ENCODE measurements at places on chromosomes 4 and X.

DNA sequence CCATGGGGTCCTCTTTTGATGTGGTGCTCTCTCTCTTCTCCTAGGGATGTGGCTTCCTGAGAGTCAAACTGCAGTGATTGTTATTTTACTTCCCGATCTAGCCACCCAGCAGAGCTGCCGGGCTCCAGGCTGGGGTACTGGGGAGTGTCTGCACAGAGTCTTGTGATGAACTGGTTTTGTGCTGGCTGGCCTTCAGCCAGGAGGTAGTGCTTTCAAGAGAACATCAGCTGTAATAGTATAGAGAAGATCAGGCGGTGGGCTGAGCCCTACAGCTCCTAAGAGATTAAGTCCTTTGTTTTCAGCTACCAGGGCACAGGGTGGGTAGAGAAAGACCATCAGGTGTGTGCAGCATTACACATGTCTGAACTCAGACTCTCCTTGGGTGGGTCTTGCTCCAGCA lies 59.0 kb upstream of the AGTR2 start:
- no peak for DNase-seq

DNA sequence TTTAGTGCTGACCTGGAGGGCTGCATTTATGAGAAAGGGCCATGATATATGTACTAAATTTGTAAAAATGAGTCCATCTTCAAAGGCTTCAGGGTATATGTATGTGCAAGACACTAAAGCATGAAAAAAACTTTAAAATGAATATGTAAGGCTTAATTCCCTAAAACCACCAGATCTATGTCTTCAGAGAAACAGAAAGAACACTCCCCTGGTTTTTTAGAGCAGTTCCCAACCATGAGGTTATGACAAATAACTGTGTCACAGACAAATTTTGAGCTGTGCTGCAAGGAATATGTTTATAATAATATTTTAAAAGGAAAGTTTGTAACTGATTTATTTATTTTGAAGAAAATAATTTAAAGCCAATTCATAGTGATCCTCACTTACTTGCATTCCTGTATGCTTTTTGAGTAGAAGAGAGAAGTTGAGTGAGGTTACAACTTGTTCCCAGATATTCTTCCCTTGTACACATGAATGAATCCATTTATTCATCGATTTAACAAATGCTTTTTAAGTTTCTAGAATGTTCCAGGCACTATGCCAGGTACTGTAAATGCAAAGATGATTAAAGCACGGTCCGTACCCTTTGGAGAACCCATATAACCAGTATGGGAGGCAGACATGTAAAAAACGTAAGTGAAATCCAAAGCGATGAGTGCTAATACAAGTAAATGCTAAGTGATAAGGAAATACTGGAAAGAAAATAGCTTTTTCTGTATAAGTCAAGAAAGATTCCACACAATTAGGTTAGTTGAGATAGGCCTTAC lies 295.2 kb upstream of the DIAPH2 start:
- no peak for DNase-seq

DNA sequence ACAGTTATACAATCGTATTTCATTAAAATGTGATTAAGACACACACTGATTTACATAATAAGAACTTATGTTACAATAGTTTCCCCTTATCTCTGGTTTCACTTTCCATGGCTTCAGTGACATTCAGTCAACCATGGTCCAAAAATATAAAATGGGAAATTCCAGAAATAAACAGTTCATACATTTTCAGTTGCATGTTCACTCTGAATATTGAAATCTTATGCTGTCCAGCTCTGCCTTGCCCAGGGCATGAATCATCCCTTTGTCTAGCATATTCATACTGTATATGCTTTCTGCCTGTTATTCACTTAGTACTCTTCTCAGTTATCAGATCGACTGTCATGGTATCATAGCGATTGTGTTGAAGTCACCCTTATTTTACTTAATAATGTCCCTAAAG lies 173.8 kb upstream of the DCAF12L2 start:
- DNase-seq: no peak

GRCh38 chr4:139574641-139575040 lies 18.6 kb upstream of the SETD7 start:
- DNase-seq: no peak

DNA sequence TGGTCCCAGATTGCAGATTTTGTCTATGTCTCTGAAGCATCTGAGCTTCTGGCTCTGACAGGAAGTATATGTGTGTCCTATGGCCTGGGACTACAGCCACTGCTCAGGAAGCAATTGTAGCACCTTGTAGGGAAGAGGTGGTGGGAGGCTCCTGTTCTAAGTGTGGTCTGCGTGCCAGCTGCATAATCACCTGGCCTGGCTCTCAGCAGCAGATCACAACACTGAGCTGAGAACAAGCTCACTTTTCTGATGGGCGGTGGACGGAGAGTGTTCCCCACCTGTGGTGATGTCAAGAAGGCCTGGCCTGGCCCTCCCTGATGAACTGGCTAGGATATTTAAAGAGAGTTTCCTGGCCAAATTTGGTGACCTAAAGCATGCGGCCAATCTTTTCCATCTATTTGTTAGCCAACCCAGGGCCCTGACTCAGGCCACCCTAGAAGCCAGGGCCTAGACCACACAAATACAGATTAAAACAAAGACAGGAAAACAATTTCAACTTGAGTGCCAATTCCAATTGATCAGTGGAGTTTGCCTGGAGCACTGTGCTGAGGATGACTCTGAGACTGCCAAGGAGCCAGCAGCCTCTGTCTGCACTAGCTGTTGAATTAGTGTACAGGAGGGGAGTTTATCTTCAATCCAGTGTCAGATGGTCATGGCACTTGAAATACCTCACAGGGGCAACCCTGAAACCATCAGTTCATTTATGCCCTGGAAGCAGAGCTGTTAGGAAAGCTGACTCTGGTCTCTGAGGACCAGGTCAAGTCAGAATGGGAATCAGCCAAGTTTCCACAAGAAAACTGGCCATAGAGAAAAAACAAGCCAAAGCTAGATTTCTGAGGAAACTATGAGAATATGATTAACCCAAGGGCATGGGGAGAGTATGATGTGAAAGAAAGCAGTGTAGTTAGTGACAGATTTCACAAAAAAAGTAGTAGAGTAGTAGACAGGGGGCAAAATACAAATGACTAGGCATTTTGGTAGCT lies 47.4 kb downstream of the PRDM5 start:
- DNase-seq: no peak

- DNase-seq: no peak
Measured at GRCh38 chr4:2040391-2041238, 18.5 kb upstream of the NAT8L start.

GRCh38 chr4:3010998-3011397 lies 47.6 kb downstream of the GRK4 start:
- no peak for DNase-seq

DNA sequence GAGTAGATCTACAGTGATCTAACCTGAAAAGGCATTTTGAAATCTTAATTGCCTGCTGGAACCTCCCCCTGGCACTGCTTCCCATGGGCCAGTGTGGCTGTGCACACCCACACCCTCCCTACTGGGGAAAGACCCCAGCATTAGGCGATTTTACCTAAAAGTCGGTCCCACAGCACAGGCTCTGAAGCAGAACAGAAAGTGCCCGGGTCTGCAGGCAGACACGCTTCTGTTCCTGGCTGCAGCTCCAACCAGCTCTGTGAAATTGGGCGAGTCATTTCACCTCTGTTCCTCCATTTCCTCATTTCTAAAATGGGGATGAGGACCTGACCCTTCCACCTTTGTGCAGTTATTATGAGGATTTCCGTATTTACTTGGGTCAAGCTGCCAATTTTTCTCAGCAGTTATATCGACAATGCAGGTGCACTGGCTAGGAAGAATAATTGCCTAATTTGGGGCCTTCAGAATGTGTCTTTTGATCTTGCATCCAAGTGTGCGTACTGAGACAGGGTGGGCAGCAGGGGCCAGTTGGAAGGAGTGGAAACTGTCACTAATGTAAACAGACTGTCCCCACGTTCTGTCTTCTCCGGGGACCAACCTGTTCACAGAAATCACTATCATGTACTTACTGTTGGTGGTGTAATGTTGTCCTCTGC lies 7.1 kb downstream of the KLF3 start:
- no peak for DNase-seq

- no peak for DNase-seq
Measured at GRCh38 chrX:118108304-118108703, 8.3 kb downstream of the KLHL13 start.

DNA sequence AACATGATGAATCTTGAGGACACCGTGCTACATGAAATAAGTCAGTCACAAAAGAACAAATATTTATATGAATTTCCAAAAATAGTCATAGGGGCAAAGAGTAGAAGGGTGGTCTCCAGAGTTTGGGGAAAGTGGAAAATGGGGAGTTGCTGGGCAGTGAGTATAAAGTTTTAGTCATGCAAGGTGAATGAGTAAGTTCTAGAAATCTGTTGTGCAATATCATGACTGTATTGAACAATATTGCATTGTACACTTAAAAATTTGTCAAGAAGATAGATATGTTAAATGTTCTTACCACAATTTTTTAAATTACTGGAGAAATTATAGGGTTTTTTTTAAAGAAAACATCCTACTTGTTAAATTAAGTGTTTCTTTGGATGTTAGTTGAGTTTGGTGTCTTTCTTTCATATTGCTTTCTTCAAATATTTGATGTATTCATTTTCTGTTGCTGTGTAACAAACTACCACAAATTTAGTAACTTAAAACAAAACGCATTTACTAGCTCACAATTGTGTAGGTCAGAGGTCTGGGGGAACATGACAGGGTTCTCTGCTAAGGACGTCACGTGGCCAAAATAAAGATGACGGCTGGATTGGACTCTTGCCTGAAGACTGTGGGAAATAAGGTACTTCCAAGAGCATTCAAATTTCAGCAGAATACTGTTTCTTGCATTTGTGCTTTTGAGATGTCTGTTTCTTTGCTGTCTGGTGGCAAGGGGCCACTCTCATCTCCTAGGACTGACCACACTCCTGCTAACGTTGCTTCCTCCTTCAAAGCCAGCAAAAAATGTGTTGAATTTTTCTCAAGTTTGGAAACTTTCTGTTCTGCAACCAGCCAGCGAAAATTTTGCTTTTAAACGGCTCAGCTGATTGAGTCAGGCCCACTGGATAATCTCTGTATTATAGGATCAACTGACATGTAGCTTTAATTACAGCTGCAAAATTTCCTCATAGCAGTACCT lies 76.7 kb downstream of the CPEB2 start:
- no peak for DNase-seq

GRCh38 chr4:165879641-165880040 lies 6.6 kb downstream of the TLL1 start:
- DNase-seq: no peak

DNA sequence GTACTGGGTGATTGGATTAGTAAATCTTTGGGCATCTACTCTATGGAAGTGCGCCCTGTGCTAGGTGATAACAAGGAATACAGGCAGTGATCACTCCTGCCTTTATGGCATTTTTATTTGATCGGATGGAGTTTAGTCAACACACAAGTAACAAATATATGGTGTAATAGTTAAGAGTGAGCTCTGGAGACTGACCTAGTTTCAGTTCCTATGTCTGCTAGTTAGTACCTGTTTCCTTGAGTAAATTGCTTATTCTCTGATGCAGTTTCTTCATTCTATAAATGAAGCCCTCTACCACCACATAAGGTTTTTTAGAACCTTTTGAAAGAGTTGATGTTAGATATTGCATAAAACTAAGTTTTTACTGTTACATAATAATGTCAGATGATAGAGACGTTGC lies 134.6 kb downstream of the KDM6A start:
- no peak for DNase-seq

GRCh38 chr4:3037957-3038461 lies 36.3 kb downstream of the HTT-AS start:
- no peak for DNase-seq

GRCh38 chr4:7388627-7389026 lies 46.1 kb downstream of the PSAPL1 start:
- no peak for DNase-seq

GRCh38 chr4:154312246-154312645 lies 179.4 kb downstream of the DCHS2 start:
- DNase-seq: no peak

DNA sequence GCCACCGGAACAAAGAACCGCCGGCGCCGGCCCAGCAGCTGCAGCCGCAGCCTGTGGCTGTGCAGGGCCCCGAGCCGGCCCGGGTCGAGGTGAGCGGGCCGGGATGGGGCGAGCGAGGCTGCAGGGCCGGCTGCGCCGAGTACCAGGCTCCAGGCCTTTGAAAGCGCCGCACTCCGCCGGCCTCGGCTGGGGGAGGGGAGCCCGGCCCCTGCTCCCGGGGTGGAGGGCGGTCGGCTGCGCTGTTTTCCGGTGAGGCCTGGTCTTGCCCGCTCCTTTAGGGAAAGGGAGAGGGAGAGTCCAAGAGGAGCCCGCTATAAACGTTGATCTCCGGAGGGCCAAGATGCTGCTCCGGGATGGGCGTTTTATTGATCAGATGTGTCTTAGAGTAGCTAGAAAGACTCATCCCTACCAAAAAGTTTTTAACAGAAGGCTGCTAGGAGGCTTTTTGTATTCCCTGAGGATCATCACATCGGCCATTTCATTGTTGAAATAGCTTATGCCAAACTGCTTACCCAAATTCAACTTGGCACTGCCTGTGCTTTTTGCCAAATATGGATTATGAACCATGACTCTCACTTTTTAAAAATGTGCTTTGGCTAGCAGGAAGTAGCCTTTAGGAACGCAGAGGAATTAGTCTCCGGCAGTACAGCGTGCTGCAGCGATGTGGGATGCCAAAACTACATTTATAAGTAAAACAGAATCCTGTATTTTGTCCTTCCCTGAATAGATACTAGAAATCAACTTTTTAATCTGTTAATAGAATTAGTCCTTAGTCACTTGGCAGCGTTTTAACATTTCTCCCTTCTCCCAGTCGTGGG lies 760 bp downstream of the TMEM165 start:
- peak; percentile 72 for DNase-seq

GRCh38 chr4:55819634-55820033 lies at the start of gene EXOC1L:
Gene EXOC1L (plus strand): TSS chr4:55819790. CDS start chr4:55820027, 237 bp downstream.
- no peak for DNase-seq

GRCh38 chr4:145665773-145666172 lies 14.2 kb upstream of the C4orf51 start:
- DNase-seq: no peak

DNA sequence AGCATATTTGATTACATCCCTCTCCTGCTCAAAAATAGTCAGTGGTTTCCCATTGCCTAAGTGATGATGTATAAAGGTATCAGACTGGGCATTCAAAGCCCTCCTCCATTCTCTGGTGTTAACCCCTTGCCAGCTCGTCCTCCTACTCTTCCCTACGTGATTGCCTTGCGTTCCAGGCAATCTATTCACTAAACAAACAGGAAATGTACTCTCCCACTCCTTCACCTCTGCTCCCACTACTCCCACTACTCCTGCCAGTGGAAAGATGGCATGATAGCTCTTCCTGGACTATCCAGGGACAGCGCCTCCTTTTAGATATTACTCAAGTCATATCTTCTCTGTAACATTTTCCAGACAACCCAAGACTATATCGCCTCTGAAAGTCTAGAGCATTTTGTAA lies 5.8 kb downstream of the DGAT2L6 start:
- no peak for DNase-seq

DNA sequence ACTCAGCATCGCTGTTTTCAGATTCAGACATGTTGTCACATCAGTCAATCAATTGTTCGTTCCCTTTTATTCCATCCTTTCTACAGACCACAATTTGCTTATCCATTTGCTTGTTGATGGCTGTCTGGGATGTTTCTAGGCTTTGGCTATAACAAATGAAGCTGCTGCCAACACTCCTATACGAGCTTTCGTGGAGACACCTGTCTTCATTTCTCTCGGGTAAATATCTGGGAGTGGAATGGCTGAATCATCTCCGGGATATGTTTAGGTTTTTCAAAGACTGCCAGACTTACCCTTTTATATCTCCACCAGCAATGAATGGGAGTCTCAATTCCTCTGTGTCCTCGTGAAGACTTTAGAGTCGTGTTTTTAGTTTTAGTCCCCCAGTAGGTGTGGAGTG lies 118.9 kb downstream of the SORCS2 start:
- DNase-seq: no peak
